ENCODE measurements at places on chromosomes 11 and 22. TPM values are rescaled to one million over a fixed set of nuclear protein-coding genes. Genes with fewer than 3 reads are reported as not detected.

GPR83 gene
- total RNA-seq = 0.05 TPM

DGCR6 gene
- 2.2 TPM for total RNA-seq

- H3K36me3 ChIP-seq = no peaks in the 10 kb centered on the region
- no peak overlapping the region for H3K4me3 ChIP-seq
- no peak for DNase-seq
- H3K27ac ChIP-seq = no peak overlapping the region
- peaks cover 2% of the 10 kb centered on the region for H3K4me1 ChIP-seq
Observed at GRCh38 chr11:27487706-27488105, 15.1 kb upstream of the LGR4 start.

GRCh38 chr11:1548221-1549070 lies 23.6 kb downstream of the DUSP8 start:
- H3K4me1 ChIP-seq = peaks cover 10% of the 10 kb centered on the region
- H3K4me3 ChIP-seq = peak overlapping the region; percentile 29

- no peak overlapping the region for H3K27ac ChIP-seq
- DNase-seq = no peak
- H3K36me3 ChIP-seq = no peaks in the 10 kb centered on the region
- H3K4me3 ChIP-seq = no peak overlapping the region
Observed at GRCh38 chr11:57885298-57886050, 123.9 kb downstream of the CTNND1 start.

- H3K4me1 ChIP-seq = no peaks in the 10 kb centered on the region
- peaks cover 2% of the 10 kb centered on the region for H3K27me3 ChIP-seq
- no peak for DNase-seq
- H3K4me3 ChIP-seq = no peak overlapping the region
- H3K27ac ChIP-seq = no peak overlapping the region
Observed at GRCh38 chr11:76567261-76567660, 103.3 kb downstream of the LRRC32 start.

GRCh38 chr11:106491751-106492150 lies 414.3 kb downstream of the AASDHPPT start:
- no peak for DNase-seq
- H3K36me3 ChIP-seq = no peaks in the 10 kb centered on the region
- H3K4me1 ChIP-seq = no peaks in the 10 kb centered on the region
- H3K4me3 ChIP-seq = no peak overlapping the region
- H3K27me3 ChIP-seq = no peaks in the 10 kb centered on the region

DNA sequence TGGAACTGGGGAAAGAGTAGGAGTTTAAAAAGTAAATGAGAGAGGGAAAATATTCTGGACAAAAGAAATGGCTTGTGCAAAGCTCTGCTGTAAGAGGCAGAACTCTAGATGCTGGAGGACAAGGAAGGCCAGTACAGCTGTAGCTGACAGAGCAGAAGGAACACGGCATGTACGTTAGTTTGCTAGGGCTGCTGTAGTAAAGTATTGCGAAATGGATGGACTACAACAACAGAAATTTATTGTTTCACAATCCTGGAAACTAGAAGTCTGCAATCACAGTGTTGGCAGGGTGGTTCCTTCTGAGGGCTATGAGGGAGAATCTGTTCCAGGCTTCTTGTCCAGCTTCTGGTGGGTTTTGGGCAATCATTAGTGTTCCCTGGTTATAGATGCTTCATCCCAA lies 454.4 kb downstream of the NTM start:
- H3K4me3 ChIP-seq = no peak overlapping the region
- H3K27ac ChIP-seq = no peak overlapping the region
- no peaks in the 10 kb centered on the region for H3K27me3 ChIP-seq

- no peaks in the 10 kb centered on the region for H3K27me3 ChIP-seq
- H3K4me1 ChIP-seq = no peaks in the 10 kb centered on the region
- H3K4me3 ChIP-seq = no peak overlapping the region
- H3K27ac ChIP-seq = no peak overlapping the region
- DNase-seq = no peak
Observed at GRCh38 chr11:70861559-70861958, 390.8 kb downstream of the SHANK2 start.

GRCh38 chr11:14413307-14414069 lies 54.5 kb upstream of the RRAS2 start:
- H3K27me3 ChIP-seq = no peaks in the 10 kb centered on the region
- no peaks in the 10 kb centered on the region for H3K4me1 ChIP-seq

All from Panc1 (cell line).